ENCODE measurements at places on chromosomes 5 and 9.

GRCh38 chr9:34085581-34086500 lies 37.2 kb upstream of the UBAP2 start:
- DNase-seq, result no peak
- no peaks in the 10 kb centered on the region for H3K4me1 ChIP-seq
- H3K27ac ChIP-seq, result no peak overlapping the region
- no peak overlapping the region for H3K4me3 ChIP-seq
- H3K27me3 ChIP-seq, result no peaks in the 10 kb centered on the region

DNA sequence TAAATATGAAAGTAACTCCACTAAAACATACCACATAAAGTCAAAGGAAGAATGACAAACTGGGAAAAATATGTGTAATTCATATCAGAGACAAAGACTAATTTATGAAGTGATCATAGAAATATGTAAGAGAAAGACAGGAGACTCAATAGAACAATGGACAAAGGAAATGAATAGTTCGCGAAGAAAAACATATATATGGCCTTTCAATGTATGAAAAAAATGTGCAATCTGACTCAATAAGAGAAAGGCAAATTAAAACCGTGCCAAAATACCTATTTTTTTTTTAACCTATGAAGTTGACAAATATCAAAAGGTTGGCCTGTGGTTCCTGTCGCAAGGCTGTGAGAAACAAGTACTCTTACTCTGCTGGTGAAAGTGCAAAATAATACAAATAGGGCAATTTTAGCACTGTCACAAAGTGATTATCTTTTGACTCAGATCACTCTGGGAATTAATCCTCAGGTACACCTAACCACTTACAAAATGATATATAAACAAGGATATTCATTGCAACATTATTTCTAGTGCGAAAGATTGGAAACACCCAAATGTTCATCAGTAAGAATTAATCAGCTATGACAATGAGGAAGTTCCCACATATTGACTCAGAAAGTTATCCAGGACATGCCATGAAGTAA lies 3.7 kb downstream of the C9 start:
- H3K36me3 ChIP-seq, result no peaks in the 10 kb centered on the region
- no peak overlapping the region for H3K4me3 ChIP-seq
- no peaks in the 10 kb centered on the region for H3K4me1 ChIP-seq
- no peaks in the 10 kb centered on the region for H3K27me3 ChIP-seq
- no peak for DNase-seq

DNA sequence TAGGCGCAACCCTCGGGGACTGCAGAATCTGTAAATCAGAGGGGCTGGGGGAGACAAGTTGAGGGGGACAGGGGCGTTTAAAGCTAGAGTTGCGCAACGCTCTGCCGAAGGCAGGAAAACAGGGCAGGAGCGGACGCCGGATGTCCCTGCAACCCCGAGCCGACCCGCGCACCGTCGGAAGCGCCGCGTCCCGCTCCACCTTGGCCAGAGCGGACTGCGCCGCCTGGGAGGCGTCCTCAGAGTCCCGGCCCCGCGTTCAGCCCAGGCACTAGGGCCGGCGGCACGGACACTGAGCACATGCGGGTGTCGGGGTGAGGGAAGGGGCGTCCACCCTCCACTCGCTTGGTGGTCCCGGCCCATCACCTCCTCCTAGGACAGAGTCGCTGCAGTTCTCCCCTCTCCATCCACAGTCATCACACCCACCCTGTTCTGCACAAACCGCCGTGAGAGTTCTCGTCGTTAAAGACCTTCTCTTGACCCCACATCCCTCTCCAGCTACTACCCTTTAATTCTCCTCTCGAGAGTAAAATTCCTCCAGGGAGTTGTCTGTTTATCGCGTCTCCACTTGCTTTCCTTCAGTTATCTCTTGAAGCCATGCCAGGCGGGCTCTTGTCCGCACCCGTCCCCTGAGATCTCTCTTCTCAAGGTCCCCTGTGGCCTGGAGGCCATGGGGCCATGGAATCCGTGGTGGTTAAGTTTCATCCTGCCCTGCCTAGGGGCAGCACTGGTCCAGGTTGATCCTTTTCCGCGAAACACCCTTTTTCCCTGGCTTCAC lies 796 bp upstream of the PDLIM7 start:
- H3K27ac ChIP-seq, result no peak overlapping the region
- H3K36me3 ChIP-seq, result no peaks in the 10 kb centered on the region
- H3K4me3 ChIP-seq, result peak overlapping the region; percentile 18
- DNase-seq, result no peak

GRCh38 chr9:72753266-72753893 lies 199.5 kb downstream of the ALDH1A1 start:
- H3K27me3 ChIP-seq, result no peaks in the 10 kb centered on the region
- no peaks in the 10 kb centered on the region for H3K36me3 ChIP-seq
- no peak overlapping the region for H3K4me3 ChIP-seq
- DNase-seq, result no peak
- H3K27ac ChIP-seq, result no peak overlapping the region

GRCh38 chr5:2049876-2050275 lies 167.2 kb upstream of the IRX4 start:
- no peak overlapping the region for H3K27ac ChIP-seq
- no peaks in the 10 kb centered on the region for H3K27me3 ChIP-seq
- no peaks in the 10 kb centered on the region for H3K4me1 ChIP-seq
- H3K4me3 ChIP-seq, result no peak overlapping the region

DNA sequence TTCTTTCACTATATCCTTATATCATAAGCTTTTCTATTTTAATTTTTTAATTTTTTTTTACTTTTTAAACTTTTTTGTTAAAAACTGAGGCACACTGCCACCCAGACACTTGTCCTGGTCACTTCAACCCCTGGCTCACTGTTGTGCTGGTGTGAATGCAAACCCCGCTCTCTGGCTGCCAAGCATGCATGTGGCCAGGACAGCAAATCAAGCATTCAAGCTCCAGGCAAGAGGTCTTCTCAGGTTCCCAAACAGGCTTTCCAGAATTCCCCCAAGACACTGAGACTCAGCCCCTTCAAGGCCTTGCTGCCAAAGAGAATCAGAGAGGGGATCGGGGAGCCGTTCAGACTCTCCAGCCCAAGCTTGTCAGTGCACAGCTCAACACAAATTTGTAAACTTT lies 139.9 kb downstream of the FANCC start:
- no peaks in the 10 kb centered on the region for H3K36me3 ChIP-seq
- H3K27me3 ChIP-seq, result no peaks in the 10 kb centered on the region
- no peak for DNase-seq
- peaks cover 2% of the 10 kb centered on the region for H3K4me1 ChIP-seq

GRCh38 chr5:73901455-73901854 lies 275.5 kb downstream of the ARHGEF28 start:
- H3K36me3 ChIP-seq, result no peaks in the 10 kb centered on the region
- no peaks in the 10 kb centered on the region for H3K27me3 ChIP-seq
- no peaks in the 10 kb centered on the region for H3K4me1 ChIP-seq
- peak; percentile 34 for DNase-seq
- H3K4me3 ChIP-seq, result no peak overlapping the region

DNA sequence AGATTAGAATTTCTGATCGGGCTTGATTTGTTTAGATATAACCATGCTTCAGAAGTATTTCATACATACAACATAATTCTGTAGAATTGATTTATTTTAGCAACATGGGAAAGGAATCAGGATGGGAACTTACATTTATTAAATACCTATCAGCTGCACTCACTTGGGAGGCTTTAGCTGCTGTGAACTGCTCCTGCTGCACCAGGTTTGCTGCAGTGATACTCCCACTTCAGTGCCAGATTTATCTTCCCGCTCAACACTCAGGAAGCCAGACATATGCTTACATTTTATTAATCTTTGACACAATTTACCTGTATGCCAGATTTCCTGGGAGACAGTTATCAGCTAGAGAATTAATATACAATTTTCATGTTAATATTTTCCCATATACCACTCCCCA lies 64.0 kb upstream of the PLCXD3 start:
- no peaks in the 10 kb centered on the region for H3K4me1 ChIP-seq
- no peaks in the 10 kb centered on the region for H3K36me3 ChIP-seq
- H3K27me3 ChIP-seq, result no peaks in the 10 kb centered on the region

- H3K27me3 ChIP-seq, result no peaks in the 10 kb centered on the region
- H3K4me3 ChIP-seq, result no peak overlapping the region
- H3K36me3 ChIP-seq, result no peaks in the 10 kb centered on the region
- DNase-seq, result no peak
- H3K27ac ChIP-seq, result no peak overlapping the region
Observed at GRCh38 chr5:38154615-38155204, 103.6 kb upstream of the EGFLAM start.

DNA sequence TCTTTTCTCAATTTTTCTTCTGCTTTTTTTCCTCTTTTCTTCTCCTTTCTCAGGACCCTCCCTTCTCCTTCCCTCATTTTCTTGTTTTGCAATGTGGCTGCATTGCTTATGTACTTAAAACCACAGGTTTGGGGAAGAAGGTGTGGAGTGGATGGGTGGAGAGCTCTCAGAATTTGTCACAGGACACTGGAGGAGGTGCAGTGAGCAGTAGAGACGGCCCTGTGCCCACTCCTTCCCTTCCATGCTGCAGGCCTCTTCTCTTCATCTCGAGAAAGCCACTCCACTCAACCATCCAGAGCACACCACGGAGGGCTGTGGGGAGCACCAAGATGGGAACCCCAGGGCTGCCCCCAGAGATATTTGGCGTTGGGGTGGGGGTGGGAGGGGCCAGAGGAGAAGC lies 92.3 kb downstream of the FSTL4 start:
- no peak overlapping the region for H3K27ac ChIP-seq
- no peak overlapping the region for H3K4me3 ChIP-seq
- no peaks in the 10 kb centered on the region for H3K36me3 ChIP-seq
- DNase-seq, result no peak
- H3K27me3 ChIP-seq, result no peaks in the 10 kb centered on the region

- H3K27me3 ChIP-seq, result no peaks in the 10 kb centered on the region
- H3K4me3 ChIP-seq, result no peak overlapping the region
- no peaks in the 10 kb centered on the region for H3K36me3 ChIP-seq
- peaks cover 4% of the 10 kb centered on the region for H3K4me1 ChIP-seq
- H3K27ac ChIP-seq, result no peak overlapping the region
- DNase-seq, result no peak
Observed at GRCh38 chr5:128782446-128782845, 182.8 kb upstream of the SLC27A6 start.

DNA sequence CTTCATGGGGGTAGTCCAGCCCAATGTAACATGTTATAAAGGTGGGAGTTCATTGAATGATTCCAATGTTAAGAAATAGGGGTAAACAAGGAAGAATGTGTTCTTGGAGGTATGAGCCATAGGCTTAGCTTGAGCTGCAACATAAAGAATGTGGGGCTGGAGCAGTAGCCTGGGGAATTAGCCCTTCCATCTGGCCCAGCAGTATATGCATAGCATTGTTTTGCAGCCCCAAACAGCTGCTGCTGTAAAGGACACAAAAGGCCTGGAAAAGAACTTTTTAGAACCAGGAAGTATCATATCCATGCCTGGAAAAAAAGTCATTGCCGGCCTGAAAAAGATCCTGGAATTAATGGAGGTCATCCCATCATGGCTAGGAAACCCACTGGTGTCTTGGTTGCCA lies 55.8 kb upstream of the SMARCA2 start:
- no peaks in the 10 kb centered on the region for H3K4me1 ChIP-seq
- H3K36me3 ChIP-seq, result no peaks in the 10 kb centered on the region
- no peak overlapping the region for H3K27ac ChIP-seq
- no peak overlapping the region for H3K4me3 ChIP-seq
- H3K27me3 ChIP-seq, result no peaks in the 10 kb centered on the region

- H3K27ac ChIP-seq, result no peak overlapping the region
- peaks cover 8% of the 10 kb centered on the region for H3K4me1 ChIP-seq
- no peak overlapping the region for H3K4me3 ChIP-seq
- H3K27me3 ChIP-seq, result no peaks in the 10 kb centered on the region
- no peaks in the 10 kb centered on the region for H3K36me3 ChIP-seq
- no peak for DNase-seq
Observed at GRCh38 chr5:176748073-176748966, 62.0 kb upstream of the UNC5A start.

DNA sequence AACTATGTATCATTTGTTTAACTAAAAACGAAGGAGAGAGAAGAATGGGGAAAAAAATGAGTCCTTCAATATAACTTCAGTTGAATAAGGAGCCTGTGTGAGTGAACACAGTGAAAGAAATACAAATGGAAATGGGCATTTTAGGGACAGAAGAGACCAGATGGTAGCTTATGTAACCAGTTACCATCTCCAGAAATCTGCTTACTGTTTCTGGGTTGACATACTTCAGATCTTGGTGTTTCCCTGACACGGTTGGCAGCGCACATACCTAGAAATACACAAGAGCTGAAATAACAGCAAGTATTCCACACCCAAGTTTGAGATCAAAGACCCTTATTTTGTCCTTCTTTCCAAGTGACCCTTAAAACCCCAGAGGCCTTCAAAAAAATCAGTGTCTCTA lies 14.9 kb upstream of the GFRA3 start:
- DNase-seq, result no peak
- no peak overlapping the region for H3K4me3 ChIP-seq
- H3K36me3 ChIP-seq, result peaks cover 7% of the 10 kb centered on the region
- H3K4me1 ChIP-seq, result no peaks in the 10 kb centered on the region
- H3K27me3 ChIP-seq, result no peaks in the 10 kb centered on the region
- H3K27ac ChIP-seq, result no peak overlapping the region

- H3K4me3 ChIP-seq, result no peak overlapping the region
- DNase-seq, result no peak
- no peaks in the 10 kb centered on the region for H3K27me3 ChIP-seq
- no peaks in the 10 kb centered on the region for H3K36me3 ChIP-seq
- no peak overlapping the region for H3K27ac ChIP-seq
Observed at GRCh38 chr5:124859027-124859426, 112.6 kb upstream of the ZNF608 start.

- no peaks in the 10 kb centered on the region for H3K27me3 ChIP-seq
- no peaks in the 10 kb centered on the region for H3K4me1 ChIP-seq
- H3K36me3 ChIP-seq, result no peaks in the 10 kb centered on the region
Observed at GRCh38 chr9:38186404-38187115, 117.5 kb upstream of the SHB start.

- peak; percentile 57 for DNase-seq
- no peak overlapping the region for H3K4me3 ChIP-seq
- H3K27me3 ChIP-seq, result no peaks in the 10 kb centered on the region
- no peak overlapping the region for H3K27ac ChIP-seq
- no peaks in the 10 kb centered on the region for H3K4me1 ChIP-seq
Observed at GRCh38 chr5:164498438-164498837, 993.0 kb downstream of the MAT2B start.

DNA sequence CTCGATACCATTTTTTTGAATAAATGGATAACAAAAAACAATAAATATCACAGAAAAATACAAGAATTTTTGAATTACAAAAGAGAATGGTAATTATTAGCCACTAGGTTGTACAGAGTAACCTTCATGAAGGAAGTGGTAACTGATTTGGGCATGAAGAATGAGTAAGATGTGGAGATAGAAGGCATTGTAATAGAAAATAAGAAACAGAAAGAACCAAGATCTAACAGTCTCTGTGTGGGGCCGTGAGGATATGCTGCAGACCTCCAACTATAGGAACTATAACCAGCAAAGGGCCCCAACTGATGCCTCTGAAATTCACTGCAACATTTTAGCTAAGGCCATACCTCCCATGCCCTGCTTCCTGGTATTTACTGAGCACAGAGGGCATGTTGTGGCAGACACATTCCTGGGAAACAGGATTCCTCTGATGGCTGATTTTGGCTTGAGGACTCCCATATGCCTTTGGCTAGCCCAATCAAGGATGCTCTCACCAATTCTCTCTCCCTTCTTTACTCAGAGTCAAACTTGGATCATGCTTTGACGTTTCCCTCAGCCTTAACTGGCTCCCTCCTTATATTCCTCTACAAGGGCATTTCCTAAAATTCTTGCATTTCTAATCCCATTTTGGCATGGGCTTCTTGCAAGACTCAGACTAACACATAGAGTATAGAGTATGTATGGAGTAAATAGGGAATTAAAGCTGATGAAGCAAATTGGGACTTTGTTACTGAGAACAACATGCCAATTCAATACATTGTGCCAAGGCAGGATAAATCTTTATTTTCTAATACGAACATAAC lies 208.9 kb downstream of the PDE4D start:
- H3K4me3 ChIP-seq, result no peak overlapping the region
- no peaks in the 10 kb centered on the region for H3K36me3 ChIP-seq
- no peaks in the 10 kb centered on the region for H3K4me1 ChIP-seq
- H3K27ac ChIP-seq, result no peak overlapping the region
- peak; percentile 43 for DNase-seq
